ACHN (cell line): ENCODE measurements at places on chromosomes 6 and 20.

- DNase-seq: no peak
Observed at GRCh38 chr20:63855363-63856097, 5.8 kb upstream of the ABHD16B start.

- peak; percentile 35 for DNase-seq
Observed at GRCh38 chr6:31356216-31356945, 598 bp downstream of the HLA-B start.

- no peak for DNase-seq
Observed at GRCh38 chr6:39558591-39559190, 166.5 kb downstream of the KIF6 start.

GRCh38 chr6:150547502-150548222 is 52.0 kb upstream of the PLEKHG1 start:
- no peak for DNase-seq

- DNase-seq: no peak
Observed at GRCh38 chr20:9031991-9032390, 36.9 kb upstream of the PLCB4 start.
